Pons (tissue), 1 donor: ENCODE measurements at places on chromosomes 3 and 15.
A peak's percentile ranks its signal among the peaks of the same experiment; 100 is the strongest.

DNA sequence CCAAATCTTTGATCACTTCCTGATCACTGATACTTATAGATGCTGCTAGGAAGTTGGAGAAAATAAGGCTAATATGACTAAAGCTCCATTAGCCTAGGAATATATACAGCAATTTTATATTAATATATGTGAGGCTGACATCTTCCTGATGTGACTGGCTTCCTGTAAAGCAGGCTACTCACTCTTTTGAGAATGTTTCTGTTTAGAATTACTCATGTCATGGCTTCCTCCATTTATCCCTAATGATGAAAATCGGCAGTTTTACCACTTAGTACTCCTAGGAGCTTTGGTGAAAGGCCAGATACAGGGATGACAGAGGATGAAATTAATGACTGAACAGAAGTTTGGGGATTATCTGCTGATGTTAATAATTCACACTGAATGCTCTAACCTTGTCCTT is 3.9 kb upstream of the MAP1A start:
- no peak for DNase-seq

GRCh38 chr3:6577584-6577983 is 283.3 kb upstream of the GRM7 start:
- DNase-seq = no peak

GRCh38 chr3:55161231-55161630 is 233.4 kb upstream of the LRTM1 start:
- no peak for DNase-seq

- no peak for DNase-seq
These were observed 88.4 kb upstream of the OXTR start for GRCh38 chr3:8857720-8858367.

GRCh38 chr15:34155859-34156258 is 54.0 kb downstream of the PGBD4 start:
- no peak for DNase-seq

DNA sequence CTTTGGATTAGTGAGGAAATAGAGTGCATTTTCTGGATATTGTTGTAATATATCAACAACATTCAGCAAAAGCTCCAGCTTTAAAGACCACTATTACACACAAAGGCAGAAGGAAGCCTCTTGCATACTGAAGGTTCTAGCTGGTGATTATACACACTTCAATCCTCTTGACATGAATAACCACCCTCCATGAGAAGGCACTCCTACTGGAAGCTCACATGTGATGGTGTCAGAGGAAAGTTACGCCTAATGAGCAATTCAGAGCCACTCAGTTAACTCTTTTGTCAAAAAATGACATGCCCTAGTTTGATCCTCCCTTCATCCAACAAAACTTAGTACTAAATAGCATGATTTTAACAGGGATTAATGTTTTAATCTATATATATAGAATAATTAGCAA is 124.6 kb upstream of the LYSMD4 start:
- no peak for DNase-seq

DNA sequence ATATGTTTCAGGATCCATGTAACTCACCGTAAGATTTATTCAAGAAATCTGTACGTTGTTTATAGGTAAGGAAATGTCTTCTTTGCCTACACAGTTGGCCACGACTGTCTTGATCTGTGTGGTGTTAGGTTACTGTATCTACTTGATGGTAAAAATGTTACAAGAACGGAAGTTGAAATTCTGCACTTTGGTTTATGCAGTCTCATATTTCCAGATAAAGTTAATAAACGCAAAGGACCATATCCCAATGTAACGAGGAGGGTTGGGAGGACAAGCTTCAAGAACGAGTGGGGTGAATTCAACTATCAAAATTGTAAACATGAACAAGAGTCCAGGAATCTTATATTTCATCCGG is 1.0 kb downstream of the USF3 start:
- no peak for DNase-seq

DNA sequence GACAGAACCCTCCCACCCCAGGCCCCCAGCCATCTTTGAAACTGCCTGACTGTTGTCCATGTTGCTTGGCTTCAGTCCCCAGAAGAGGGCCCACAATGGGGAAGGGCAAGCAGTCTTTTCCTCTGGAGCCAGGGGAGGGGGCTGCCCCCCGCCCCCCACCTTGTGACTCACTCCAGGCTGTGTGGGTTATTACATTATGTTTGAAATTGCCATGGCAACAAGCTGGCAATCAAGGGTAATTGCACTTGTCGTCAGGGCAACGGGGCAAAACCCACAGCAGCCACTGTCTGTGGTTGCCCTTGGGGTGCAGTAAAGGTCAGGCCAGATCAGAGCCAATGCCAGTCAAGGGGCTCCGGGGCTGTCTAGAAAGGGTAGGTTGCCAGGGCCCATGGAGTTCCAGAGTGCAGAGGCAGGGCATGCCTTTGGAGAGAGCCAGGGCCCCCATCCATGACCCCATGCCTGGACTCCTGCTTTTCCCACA is 3.1 kb upstream of the CAMKV start:
- no peak for DNase-seq

GRCh38 chr15:57367556-57367955 is 8.7 kb upstream of the CGNL1 start:
- DNase-seq = no peak

DNA sequence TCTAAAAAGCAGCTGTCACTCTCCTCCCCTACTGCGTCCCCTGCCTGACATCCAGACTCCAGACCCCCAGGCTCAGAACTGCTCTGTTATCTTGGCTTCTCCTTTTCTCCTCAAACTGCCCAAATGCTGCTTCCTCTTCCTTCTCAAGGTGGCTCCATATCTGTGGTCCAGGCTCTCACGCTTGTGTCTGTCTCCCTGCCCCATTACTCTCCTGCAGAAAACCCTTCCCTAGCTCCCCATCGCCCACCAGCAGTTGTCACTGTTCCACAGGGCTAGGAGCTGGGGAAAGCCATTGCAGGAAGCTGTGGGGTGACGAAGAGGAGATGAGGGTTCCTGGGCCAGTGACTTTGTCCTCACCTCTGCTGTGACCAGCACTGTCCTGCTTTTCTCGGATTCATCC is 30.7 kb upstream of the CGNL1 start:
- no peak for DNase-seq

DNA sequence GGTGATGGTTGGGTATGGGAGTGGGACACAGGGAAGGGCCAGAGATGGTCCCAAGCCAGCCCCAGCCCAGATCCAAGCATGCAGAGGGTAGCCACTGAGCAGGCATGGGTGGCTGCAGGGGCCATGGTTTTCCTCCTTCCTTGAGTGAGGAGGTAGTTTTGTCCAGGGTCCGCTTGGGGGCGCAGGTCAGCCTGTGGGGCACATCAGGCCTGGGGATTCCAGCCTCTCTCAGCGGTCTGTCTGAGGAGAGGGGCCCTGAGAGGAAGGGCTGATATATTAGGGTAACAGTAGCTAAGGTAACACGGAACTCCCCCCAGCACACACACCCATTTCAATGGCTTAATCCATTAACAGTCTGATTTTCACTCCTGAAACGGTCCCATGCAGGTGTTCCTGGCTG is 22.7 kb upstream of the LCTL start:
- DNase-seq = no peak

GRCh38 chr15:91867581-91868026 is 14.1 kb downstream of the SLCO3A1 start:
- no peak for DNase-seq

- DNase-seq = no peak
These were observed 851 bp upstream of the TEX55 start for GRCh38 chr3:119145128-119145499.

DNA sequence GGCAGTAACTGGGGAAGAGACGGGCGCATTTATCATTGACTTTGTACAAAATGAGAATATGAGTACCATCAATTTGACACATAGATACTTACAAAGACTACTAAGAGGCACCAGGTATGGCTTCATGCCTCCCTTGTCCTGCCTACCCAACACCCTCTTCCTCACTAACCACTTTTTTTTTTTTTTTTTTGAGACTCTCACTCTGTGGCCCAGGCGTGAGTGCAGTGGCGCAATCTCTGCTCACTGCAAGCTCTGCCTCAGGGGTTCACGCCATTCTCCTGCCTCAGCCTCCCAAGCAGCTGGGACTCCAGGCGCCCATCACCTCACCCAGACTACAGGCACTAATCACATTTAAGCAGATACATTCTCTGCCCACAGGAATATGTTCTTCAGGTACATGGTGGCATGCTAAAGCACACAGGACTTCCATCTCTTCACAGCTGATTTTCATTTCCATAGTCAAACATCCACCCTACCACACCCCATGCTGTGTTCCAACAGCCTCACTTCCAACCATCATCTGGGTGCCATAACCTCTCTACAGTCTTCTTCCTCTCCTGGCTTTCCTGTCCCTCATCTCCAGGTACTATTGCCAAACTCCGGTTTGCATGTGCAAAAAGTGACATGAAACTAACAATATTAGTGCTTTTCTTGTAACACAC is 41.7 kb downstream of the RAB27A start:
- DNase-seq = no peak

DNA sequence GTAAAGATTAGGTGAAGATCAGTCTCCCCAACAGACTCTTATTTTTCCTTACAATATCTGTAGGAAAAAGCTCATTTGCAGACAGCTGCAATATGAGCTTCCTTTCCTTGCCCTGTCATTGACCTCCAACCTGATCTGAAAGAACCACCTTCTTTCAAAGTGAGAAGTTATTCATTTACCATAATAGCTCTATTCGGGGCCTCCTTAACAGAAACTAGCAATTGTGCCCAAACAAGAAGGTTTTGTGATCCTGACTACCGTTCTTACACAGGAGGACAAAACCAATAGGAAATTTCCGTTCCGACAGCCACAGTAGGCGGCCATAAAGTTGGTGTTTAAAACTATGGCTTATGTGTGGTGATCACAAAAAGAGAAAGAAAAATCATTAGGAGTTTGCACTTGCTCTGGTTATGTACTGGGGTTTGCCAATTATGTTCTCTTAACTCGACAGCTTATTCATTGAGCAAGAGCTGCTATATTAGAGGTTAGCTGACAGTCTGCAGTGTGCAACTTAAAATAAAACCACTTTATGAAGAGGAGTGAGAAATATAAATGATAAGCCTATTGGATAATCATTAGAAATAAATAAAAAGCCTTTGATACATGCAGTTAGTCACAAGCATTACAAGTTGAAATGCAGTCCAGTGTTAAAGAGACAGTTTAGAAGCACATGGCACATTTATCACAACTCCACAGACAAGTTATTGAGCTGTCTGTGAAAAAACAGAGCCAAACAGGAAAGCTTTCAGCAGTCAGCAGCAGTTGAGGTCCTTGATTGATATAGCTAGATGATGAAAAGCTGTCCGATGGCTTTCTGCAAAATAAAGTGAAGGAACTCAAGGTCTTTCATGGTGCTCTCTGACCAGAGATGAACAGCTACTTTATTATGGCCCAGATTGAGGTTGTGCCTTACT is 199.8 kb downstream of the WDR72 start:
- DNase-seq = no peak

DNA sequence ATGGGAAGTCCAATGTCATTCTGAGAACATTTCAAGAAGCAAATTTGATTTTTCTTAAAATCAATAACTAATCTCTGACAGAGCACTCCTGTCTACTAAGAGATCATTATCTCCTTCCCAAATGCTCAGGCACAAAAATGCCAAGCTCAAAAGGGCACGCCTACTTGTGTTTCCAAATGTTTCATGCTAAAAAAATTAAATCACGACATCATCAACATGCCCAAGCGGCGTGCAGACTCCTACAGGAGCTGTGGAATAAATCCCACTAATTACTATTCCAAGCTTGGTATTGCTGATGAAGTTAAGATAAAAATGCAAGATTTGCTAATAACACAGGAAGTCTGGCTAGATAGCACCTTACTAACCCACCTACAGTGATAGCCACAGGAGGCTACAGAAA is 140.8 kb downstream of the OSBPL10 start:
- DNase-seq = no peak

DNA sequence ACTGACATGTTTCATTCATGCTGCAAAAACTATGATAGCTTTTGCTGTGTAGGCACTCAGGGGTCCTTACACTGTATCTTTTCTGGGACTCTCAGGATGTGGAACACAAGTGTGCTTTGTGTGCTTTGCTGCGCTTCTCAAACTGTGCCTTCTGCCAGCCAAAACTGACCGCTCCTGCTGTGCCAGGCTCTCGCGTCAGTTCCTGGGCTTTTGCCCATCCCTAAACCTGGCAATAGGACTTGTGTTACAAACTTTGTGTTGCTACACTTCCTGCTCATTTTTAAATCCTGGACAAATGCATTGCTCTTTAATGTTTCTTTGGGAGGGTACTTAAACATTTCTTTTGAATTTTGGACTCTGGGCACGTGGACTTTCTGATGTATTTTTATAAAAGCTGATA is 60.3 kb downstream of the DIPK2A start:
- peak; percentile 99 for DNase-seq

DNA sequence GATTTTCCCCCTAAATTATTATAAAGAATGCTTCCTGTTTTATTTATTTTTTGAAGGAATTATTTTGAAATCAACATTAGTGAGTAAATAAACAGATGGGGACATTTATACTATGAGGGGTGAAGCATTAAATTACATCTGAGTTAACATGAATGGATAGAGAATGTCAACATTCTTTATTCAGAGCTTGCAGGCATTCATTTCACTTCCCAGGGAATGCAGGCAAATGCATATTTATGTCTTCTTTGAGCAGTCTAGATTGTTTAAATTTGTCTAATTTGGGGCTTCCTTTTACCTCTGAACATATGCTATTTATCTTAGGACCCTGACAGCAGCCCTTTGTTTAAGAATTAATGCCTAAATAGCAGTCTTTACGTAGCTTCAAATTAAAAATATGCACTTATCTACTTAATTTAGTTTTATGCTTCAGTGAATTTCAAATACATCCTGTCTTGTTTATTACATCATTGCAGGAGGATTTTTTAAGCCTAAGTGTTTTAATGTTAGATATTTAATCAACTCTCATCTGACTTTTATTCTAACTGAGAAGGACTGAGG is 630.5 kb upstream of the LMCD1 start:
- no peak for DNase-seq

DNA sequence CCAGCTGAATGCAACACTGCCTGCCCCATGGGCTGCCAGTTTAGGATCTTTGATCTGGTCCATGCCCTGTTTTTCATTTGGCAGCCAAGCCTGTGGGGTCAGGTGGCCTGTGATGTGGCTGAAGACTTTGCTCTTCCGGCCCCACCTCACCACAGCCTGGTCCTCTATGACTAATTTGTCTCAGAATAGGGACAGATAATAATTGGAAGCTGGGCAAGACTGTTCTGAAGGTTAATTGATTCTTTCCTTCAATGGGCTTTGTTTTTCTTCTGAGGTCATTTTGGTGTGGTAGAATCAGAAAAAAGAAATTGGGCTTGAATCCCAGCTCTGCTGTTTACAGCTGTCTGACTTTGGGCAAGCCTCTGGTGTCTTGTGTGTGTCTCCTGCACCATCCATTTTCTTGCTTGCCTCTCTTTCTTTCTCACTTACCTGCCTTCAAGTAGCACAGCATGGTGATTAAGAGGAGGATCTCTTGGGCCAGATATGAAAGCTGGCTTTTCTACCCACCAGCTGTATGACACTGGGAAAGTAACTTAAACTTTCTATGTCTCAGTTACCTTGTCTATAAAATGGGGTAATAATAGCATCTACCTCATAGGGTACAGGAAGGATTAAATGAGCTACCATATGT is 24.2 kb downstream of the ABHD2 start:
- peak; percentile 81 for DNase-seq
